Fibroblast of gingiva (primary cell): ENCODE measurements at places on chromosomes 1 and 21.
A peak's percentile ranks its signal among the peaks of the same experiment; 100 is the strongest.

GRCh38 chr1:10530756-10531495 is 56.2 kb downstream of the PEX14 start:
- DNase-seq, result no peak

GRCh38 chr21:42459082-42459460 is 37.0 kb downstream of the RSPH1 start:
- no peak for DNase-seq

GRCh38 chr1:56394298-56394697 is 185.1 kb downstream of the PLPP3 start:
- peak; percentile 30 for DNase-seq

- no peak for DNase-seq
Measured at GRCh38 chr1:54453022-54453421, 46.8 kb upstream of the SSBP3 start.

DNA sequence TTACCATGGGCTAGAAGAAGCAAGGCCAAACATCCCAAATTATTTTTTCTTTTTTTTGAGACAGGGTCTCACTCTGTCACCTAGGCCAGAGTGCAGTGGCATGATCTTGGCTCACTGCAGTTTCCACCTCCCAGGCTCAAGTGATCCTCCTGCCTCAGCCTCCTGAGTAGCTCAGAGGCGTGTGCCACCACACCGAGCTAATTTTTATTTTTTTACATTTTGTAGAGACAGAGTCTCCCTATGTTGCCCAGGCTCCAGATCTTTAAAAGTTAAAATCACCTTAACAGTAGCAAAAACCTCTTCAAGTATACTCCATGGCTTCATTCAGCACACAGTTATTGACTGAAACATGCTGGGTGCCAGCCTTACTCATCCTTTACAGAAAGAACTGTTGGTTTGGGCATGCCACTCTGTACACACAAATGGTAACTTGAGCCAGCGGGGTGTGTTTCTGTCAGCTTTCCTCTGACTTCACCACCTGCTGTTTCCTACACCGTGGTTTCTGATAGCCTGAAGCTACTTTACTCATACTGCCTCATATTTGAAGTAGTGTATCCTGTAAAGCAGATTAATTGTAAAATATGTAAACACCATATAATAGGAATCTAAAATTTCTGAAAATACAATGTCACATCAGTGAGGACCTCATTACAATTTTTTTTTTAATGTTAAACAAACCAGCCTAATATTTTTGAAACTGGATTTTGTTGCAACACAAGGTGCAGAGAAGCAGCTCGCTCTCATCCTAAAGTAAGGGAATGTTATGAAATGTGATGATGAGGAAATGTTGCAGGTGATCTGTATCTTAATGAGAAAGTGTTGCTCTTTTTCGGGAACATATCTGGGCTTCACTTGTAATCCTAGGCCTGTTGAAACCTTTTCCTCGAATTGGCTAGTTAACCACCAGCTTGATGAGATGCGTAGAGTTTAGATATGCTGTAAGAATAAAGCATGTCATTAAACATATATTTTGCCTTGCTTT is 113.9 kb downstream of the ATP5PO start:
- peak; percentile 66 for DNase-seq

GRCh38 chr1:23441446-23442148 is 17.0 kb upstream of the TCEA3 start:
- no peak for DNase-seq

- DNase-seq, result no peak
Measured at GRCh38 chr1:55870106-55870505, 654.9 kb upstream of the USP24 start.

DNA sequence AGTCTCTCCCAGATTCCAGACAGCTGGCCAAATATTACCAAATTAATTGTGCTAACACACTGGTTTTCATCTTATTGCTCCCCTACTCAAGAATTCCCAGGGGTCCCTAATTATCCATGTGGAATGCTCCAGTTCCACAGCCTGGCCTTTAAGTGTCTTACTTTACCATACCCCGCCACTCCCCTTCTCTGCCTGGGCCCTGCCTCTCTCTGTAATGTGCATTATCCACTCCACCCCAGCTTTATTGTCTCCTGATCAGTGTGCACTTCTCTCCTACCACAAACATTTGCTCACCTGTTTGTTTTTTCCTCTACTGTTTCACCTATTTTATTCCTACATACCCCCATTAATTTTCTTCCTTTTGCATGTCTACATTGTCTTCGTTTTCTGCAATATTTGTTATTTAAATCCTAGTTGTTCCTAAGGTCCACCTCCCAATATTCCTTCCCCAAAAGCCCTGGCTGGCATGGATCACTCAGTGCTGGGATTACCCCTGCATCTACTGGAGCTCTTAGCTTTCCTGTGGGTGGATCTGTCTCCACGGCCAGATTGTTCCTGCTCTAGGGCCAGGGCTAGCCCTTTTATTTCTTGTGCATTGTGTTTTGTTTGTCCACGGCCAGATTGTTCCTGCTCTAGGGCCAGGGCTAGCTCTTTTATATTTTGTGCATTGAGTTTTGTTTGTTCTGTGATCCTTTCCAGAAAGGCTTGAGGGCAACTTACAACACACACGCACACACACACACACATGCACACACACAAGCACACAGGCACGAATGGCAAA is 33.4 kb upstream of the ATP1B1 start:
- no peak for DNase-seq

- no peak for DNase-seq
Measured at GRCh38 chr1:51526248-51526647, 7.2 kb upstream of the EPS15 start.

- no peak for DNase-seq
Measured at GRCh38 chr1:201358596-201358995, 18.9 kb downstream of the TNNT2 start.

DNA sequence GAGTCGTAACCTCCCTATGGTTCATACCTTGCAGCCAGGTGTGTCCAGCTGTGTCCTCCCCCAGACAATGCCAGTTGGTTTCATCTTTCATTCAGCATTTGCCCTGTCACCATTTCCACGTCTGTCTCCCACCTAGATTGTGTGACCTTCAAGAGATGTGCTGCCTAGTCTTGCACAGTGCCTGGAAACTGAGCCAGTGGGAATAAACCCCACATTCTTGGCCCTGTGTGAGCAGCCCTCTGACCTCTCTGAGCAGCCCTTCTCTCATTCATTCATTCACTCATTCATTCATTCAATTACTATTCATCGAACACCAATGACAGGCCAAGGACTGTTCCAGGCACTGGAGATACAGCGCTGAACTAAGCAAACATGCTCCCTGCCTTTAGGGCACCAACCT is 115.7 kb downstream of the GRIK3 start:
- DNase-seq, result no peak

- no peak for DNase-seq
Measured at GRCh38 chr21:44018813-44019567, 6.9 kb downstream of the TRAPPC10 start.

DNA sequence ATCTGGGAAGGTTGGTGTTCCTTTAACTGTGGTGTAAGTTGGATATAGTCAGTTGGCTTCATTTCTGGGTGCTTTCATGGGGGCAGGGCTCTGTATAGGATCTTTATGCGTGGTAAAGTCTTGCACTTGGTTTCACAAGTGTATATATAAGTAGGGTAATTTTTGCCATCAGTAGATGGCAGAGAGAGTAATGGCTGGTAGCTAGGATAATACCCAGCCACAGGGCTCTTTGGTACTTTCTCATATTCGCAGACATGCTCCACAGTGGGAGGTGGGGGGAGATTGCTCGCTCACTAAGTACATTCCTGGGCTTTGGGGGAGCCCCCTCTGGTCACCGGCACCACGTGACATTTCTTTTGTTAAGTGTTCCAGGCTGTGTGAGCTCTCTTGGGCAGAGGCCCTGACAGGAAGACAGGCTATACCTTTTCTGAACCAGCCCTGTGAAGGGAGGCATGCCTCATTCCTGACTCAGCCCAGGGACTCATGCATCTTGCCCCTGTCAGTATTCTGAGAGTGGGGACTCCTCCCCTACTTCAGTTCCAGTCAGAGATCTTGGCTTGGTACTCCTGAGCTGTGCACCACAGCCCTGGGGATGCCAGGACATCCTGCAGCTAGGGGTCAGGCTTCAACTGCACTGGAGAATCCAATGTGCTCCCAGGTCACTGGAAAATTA is 37.6 kb downstream of the FCRL2 start:
- no peak for DNase-seq

DNA sequence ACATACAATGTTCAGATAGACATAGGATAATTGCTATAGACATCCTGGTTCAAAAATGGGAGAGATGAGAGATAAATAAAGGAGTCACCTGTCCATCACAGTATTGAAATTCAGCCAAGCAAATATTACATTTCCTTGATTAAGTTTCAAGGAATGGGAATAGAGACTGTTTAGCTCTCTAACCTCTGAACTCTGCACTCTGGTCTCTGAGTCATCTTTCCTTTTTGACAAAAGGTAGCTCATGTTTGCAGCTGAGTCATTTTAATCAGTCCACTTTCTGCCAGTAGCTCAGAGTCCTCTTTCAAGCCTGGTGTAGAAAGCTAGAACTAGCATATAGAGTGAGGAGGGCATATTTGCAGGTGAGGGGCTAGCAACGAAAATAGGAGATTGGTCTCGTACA is 51.4 kb upstream of the GJA8 start:
- no peak for DNase-seq

- no peak for DNase-seq
Measured at GRCh38 chr1:1489231-1489630, 17.7 kb downstream of the ATAD3B start.

DNA sequence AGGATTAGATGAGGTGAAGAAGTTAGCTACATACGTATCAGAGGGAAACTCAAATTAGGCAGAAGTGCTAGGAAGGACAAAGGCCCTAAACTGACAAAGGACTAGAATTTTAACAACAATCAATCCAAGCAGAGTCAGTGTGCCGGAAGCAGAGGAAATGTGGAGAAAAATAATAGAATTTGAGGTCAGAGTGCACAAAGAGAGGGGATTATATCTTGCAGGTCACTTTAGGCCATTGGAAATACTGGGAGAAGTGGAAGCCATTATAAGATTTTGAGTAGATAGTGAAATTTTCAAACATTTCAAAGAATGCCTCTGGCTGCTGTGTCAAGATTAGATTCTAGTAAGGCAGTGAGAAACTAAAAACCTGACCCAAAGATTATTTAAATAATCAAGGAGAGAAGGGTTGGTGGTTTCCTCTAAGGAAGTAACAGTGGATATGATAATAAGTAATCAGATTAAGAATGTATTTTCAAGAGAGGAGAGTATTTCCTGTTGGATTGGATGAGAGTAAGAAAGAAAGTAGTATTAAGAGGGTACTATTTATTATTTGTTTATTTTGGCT is 889.2 kb upstream of the NCAM2 start:
- DNase-seq, result no peak

- no peak for DNase-seq
Measured at GRCh38 chr1:3599286-3599811, 12.0 kb downstream of the MEGF6 start.

DNA sequence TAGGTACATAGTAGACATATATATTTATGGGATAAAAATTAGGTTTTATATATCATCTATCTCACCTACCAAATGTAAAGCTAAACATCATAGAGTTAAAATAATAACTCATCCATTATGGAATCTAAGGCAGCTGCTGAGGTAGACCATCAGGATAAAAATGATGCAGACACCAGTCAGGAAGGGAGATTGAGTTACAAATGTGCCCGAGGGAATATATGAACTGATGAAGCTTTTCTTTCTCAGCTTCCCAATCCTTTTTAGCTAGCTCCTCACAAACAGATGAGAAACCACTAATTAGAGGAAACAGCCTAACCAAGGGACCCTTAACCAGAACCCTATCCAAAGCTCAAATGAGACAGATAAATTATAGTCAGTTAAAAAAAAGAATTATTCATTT is 20.9 kb downstream of the TTLL7 start:
- no peak for DNase-seq

DNA sequence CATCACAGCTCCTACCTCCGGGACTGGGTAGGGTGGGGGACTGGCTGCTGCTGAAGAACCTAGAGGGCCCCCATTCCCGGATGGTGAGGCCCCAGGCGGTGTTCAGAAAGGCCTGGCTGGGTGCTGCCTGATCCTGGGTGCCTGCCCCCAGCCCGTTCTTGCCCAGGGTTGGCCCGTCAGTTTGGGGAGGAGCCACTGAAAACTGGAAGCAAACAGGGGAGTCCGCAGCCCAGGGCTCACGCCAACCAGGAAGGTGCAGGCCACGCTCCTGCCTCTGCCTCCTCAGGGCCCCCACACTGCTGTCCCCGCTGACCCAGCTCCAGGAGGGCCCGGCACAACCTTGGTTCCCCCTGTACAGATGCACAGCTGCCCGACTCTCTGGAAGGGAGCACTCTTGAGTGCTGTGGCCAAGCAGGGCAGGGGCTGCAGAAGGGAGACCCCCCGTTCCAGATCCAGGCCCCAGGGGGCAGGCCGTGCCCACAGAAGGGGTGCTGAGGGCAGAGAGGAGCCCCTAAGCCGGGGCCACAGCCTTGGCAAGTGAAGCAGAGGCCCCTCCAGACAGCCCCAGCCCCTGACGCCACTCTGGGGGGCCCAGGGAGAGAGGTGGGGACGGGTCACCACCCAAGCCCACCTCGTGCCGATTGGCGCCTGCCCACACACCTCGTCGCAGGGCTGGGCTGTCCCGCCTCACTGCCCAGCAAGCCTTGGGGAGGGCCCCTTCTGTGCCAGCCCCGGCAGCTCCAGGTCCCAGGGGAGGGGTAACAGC is 5.5 kb downstream of the C1QTNF12 start:
- DNase-seq, result no peak

DNA sequence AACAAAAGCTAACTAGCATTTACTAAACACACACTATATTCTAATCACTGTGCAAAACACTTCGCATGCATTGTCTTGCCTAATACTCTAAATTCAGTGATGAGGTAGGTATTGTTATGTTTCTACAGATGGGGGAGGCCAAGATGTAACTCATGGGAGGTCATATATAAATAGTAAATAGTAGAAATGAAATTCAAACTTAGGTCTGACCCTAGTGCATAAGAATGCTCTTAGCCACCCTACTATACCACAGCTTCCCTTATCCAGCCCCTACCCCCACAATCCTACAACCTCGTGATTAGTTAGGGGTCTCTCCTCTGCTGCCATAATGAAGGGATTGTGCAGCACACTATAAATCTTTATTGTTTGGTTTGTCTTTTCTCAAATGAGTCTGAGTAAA is 3.3 kb downstream of the PFDN2 start:
- DNase-seq, result no peak

DNA sequence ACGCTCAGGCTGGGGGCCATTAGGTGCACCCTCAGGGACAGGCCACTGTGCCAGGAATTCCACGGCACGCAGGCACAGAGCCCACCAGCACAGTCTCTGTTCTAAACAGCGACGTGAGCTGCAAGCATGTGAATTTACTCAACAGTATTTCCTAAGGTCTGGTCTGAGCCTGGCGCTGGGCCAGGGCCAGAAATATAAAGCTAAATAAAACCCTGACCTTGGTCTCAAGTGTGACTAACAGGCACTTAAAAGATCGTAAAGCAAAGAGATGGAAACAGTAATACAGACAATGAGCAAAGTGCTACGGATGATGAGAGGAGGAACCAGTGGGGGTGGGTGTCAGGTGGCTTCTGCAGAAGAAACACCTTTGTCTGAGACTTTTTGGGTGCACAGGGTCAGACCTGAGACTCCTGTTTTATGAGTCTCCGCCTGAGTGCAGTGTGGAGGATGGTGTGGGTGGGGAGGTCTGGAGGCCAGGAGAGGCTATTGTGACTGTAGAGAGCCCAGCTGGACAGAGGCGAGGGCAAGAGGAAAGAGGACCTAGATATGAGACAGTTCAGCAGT is 53.4 kb upstream of the EDN2 start:
- peak; percentile 46 for DNase-seq
